ENCODE measurements at places on chromosomes 11 and 22.

DNA sequence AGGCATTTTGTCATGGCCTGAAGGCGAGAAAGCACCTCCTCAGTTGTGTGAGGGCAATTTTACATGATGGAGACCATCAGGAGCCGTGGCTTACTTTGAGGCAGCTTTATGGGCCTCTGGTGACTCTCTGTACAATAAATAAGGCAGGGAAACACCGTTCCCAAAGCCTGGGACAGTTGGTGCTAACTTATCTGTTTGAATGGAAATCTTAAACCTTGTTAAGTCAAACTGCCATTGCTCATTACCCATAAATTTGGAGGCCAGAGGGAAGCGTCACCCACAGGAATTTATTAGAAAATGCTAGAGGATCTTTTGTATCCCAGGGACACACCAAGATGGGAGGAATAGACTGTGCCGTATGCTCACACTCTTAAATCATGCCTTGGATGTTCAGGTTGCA lies 1156.9 kb downstream of the BRD1 start:
- no peak for DNase-seq

DNA sequence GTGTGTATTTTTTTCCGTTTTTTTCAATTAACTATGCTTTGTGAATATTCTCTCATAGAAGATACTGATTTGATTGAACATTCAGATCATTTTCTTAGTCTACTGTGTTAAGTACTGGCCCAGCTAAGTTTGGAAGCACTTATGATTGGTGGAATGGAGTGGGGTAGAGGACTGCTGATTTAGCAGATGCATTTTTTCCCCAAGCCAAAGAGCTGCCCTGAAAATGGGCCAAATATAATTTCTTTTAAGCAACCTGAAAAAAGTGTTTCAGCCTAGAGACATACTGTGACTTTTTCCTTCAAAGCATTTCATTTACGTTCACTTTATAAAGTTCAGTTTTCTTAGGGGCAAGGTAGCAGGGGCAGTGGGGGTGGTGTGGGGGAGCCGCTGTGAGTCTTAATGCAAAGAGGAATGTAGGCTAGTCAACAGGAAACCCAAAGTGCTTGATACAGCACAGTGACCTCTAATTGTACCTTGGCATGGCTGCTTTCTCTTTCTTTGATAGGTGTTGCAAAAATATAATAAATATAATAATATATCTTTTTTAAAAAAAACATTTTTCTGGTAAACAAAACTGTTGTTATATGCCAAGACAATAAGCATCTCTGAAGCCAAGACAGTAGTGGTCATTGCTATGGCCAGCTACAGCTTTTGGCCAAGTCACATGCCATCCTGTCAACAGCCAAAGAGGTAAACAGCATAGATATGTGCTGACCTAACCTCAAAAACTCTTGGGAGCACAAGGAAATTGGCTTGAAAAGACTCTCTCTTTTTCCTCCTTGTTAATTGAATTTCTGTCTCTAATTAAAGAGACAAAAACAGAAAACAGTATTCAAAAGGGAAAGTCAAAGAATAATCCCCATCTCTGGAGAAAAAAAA lies 58.8 kb downstream of the LIF start:
- DNase-seq: no peak

- no peak for DNase-seq
Observed at GRCh38 chr22:19874307-19875060, 19.8 kb upstream of the GNB1L start.

DNA sequence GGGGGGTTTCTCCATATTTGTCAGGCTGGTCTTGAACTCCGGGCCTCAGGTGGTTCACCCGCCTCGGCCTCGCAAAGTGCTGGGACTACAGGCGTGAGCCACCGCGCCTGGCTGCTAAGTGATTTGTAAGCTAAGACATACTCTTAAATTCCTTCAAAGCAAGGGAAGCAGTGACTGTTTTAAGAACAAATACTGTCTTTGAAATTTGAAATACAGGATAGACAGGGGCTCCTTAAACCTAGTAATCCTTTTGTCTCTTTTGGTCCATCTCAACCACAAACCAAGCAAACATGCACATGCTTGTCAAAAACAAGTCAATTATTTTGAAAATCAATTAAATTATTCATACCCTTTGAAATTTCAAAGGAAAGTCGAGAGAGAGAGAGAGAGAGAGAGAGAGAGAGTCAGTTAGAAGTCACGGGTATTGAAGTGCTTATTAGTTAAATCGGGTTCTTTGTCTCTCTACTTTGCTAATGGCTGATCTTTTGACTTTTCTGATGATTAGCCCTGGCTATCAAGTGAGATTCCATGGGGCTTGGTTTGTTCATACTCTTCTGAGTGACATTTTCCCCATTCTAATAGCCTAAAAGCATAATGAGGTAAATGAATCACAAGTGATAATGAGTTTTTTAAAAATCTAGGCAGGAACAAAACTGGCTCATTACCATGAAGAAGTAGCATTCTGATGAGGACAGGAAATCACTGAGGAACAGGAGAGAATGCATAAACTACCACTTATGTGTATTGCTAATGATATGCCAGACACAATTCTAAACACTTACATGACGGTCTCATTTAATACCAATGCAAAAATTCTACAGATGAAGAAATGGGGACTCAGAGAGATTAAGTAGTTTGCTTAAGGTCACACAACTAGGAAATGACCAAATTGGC lies 48.0 kb downstream of the MCHR1 start:
- no peak for DNase-seq

GRCh38 chr11:95154514-95154913 lies 64.9 kb downstream of the ENDOD1 start:
- peak; percentile 41 for DNase-seq

- DNase-seq: no peak
Observed at GRCh38 chr11:10667521-10667885, 26.1 kb downstream of the IRAG1 start.

- DNase-seq: no peak
Observed at GRCh38 chr11:123475469-123475868, 45.4 kb downstream of the GRAMD1B start.

DNA sequence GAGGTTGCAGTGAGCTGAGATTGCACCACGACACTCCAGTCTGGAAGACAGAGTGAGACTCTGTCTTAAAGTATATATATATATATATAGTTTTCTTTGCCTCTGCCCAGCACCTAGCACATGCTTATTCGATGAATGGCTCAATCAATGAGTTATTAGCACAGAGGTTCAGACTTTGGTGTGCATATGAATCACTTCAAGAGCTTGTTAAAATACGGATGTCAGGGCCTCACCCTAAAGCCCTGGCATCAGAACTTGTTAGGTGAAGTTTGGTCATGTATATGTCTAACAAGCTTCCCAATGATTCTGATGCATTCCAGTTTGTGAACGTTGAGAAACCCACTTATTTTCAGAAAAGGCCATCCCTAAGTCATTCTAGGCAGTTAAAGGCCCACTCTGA lies 21.8 kb upstream of the TMEM86A start:
- DNase-seq: no peak

GRCh38 chr22:24727218-24727851 lies 47.2 kb downstream of the PIWIL3 start:
- DNase-seq: peak; percentile 35

DNA sequence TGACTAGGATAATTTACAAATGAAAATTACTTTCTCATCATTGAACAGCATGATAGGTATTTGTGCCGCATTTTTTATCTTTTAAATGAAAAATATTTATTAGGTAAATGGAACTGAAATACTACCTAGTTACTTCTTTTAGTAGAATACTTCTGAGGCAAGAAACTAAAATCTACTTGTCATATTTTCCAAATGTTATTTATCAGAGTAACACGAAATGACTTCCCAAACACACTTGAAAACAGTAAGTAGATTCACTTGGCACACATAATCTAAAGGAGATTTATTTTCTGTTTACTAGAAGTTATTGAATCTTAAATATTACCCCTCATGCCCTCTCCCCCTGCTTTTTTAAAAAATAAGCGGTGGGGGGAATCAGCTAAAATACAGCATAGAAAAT lies 2.3 kb downstream of the QSER1 start:
- DNase-seq: no peak

DNA sequence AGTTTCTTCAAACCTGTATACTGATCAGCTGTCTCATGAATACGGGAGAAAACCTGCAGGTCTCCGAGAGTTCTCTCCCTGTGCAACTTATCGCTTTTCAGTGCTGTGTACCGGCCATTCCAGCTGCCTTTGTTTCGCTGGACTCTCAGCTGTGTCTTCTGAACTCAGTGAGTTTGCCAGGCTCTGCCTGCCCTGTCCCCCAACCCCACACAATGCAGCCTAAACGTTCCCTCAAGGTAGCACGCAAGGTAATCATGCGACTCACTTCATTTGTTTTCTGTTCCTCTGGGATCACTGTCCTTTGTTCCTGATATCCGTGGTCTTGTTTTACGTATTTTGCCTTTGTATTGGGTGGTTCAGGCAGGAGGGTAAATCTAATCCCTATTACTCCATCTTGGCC lies 13.5 kb downstream of the RBM7 start:
- no peak for DNase-seq

DNA sequence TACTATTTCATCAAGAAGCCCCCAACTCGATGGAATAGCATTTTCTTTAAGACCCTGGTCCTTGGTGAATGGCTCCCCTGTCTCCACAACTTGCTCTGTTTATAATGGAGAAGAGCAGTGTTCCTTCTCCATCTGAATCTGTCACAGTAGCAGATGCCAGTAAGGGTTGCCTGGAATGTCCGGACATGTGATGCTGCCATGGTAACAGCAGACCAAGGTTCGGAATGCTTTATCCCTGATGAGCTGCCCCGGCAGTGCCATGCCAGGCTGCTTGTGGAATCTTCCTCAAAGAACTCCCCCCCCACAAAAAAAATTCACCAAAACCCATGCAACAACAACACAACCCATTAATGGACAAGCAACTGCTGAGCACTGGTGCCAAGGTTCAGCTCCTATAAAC lies 72.5 kb downstream of the KCNC1 start:
- no peak for DNase-seq

- DNase-seq: no peak
Observed at GRCh38 chr11:67415501-67416304, at the start of gene CARNS1. CARNS1 (plus strand) TSS chr11:67415678; CDS start chr11:67416200, 522 bp downstream.

DNA sequence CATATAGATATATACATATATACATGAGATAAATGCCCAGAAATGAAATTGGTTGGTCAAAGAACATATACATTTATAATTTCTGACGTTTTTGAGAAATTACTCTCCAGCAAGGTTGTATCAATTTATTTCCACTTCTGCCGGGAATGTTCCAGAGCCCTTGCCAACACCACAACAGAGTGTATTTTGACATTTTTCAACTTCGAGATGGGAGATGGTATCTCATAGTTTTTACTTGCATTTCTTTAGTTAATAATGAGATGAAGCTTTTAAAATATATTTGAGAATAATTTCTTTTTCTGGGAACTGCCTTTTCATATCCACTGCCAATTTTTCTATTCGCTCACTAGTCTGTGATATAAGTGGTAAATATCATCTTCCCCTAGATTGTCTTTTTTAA lies 19.3 kb upstream of the CLMP start:
- no peak for DNase-seq

DNA sequence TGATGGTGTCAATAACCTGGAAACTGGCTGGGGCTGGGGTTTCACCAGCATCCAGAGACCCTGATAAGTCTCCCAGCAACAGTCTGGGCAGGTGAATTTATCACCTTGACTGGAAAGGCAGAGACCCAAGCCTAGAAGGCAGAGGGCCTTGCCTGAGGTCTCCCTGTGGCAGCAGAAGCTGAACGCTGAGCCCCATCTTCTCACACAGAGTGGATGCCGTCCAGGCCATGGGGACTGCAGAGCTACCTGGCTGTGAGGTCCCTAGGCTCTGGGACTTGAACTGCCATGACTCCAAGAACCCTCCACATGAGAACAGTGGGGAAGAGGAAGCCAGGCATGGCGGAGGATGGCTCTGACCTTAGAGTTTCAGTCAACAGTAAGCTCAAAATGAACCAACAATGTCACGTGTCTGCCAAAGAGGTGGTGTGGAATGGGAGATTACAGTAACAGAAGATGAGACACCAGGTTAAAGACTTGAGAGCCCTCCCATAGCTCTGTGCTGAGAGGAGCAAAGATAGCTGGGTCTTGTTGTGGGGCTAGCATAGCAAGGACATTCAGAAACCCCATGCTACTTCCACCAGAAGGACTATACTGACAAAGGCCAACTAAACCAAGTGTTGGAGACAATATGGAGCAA lies 79.1 kb upstream of the LINC01488 start:
- no peak for DNase-seq

DNA sequence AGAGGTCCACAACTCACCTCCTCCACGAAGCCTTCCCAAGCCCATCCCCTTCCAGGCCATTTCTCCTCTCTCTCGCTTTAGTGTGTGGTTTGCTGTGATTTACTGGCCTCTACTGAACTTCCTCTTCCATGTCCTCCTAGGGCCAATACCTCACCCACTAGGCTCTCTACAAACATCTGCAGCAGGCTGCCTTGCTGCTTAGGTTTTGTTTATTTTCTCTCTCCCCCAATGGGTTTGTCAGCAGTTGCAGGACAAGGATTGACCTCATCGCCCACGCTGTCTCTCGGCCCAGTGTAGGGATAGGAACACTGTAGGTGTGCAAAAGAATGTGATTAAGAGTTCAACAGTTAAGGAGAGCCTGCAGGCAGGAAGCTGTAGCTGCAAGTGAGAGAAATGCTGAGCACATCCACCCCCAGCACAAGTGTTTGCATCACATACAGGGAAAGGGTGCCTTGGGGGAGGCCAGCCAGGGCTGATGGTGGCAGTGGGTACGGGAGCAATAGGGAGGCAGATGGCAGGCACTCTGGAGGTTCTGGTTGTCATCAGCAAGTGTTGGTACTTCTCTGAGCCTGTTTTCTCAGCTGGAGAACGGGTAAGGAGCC lies 1.4 kb downstream of the PC start:
- no peak for DNase-seq

- no peak for DNase-seq
Observed at GRCh38 chr11:127074151-127074761, 73.7 kb upstream of the KIRREL3 start.

DNA sequence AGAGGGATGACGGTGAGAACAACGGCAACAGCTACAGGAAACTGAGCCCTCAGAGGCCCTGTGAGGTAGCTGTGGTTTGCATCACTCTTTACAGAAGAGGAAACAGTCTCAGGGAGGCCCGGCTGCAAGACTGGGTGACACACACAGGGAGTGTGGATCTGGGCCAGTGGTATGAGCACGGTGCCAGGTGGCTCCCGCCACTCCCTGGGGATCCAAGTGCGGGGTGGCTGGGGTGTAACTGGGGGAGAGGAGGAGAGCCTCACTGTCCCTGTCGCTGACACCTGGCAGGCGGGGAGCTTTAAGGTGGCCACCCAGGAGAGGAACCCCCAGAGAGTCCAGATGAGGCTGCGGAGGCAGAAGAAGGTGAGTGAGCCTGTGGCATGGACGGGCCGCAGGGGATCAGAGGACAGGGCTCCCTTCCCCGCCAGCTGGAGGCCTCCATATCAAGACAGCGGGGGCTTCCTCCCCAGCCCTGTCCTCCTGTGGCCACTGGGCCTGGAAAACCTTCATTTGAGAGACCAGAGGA lies 5.6 kb downstream of the RGL4 start:
- DNase-seq: no peak

DNA sequence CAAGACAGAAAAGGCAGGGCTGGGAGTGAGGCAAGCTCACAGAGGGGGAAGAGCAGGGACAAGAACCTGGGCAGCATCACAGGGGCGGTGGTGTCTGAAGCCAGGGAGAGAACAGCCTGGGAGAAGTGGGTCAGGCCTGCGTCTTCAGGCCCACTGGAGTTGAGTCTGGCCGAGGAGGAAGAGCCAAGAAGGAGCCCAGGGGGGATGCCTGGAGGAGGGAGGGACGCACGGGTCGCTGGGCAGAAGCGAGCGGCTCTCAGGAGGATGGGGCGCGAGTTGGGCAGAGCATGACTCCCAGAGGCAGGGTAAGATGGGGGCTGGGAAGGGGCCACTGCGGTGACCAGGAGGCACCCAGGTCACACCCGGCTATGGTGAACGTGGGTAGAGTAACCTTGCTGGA lies 18.5 kb downstream of the LRFN4 start:
- DNase-seq: no peak

All from hindlimb muscle (tissue), 1 donor.